Activated T-helper 1 cell treated with anti-CD3 and anti-CD28 coated beads, Interleukin-2, amount 50 U/mL, for 16 hours (primary cell): ENCODE measurements at places on chromosomes 7 and 10.

GRCh38 chr7:105151152-105151551 lies 137.1 kb downstream of the KMT2E start:
- DNase-seq = no peak

GRCh38 chr10:8063935-8064334 lies 9.4 kb downstream of the GATA3 start:
- DNase-seq = no peak

GRCh38 chr7:149872419-149873073 lies 1.2 kb upstream of the ATP6V0E2 start:
- DNase-seq = no peak

- no peak for DNase-seq
These were observed 105.3 kb downstream of the PTPN20 start for GRCh38 chr10:47016564-47016963.

GRCh38 chr7:85074016-85074415 lies 112.8 kb downstream of the SEMA3D start:
- DNase-seq = no peak

GRCh38 chr7:128022631-128023532 lies 8.4 kb downstream of the LRRC4 start:
- DNase-seq = no peak

GRCh38 chr7:2244404-2244995 lies 2.5 kb downstream of the NUDT1 start:
- no peak for DNase-seq

- DNase-seq = no peak
These were observed 166.6 kb downstream of the ARHGAP21 start for GRCh38 chr10:24556750-24557742.

- no peak for DNase-seq
These were observed 320.8 kb downstream of the PRPF18 start for GRCh38 chr10:13907570-13907969.

DNA sequence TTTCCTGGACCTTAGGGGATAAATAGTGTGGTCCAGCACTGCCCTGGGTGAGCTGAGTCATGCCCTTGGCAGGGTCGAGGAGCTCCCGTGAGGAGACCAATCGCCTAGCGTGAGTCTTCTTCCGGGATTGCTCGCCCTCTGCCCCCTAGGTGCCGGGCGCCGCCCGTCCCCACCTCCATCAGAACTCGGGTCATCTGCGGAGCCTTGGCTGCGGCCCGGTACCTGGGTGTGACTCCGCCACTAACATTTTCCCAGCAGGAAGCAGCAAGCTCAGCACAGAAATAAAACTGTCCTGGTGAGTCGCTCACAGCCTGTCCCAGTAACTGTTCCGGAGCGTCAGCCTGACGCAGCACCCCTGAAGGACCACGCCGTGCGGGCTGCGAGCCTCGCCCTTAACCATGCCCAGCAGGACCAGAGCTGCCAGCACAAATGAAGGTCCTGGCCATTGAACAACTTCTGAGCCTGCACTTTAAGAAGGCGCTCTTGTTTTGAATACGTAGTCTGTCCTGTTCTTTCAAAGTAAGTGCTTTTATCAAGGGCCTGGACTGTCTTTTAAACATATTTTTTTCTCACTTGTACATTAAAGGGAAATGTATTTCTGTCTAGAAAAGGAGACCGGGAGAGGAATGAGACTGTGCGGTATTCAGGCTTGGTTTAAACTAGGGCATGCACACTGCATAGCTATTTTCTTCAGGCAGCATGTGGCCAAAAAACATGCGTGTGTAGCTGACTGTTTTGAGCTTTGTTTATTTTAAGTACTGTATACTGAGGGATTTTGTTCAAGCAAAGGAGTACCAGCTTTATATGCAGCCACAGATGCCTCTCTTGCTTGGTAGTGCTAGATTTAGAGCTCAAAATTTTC lies 136.7 kb downstream of the HECW1 start:
- DNase-seq = no peak

- DNase-seq = no peak
These were observed at the start of gene SEMA3E for GRCh38 chr7:83648464-83649241. Gene SEMA3E, minus strand, starts transcription at chr7:83649139.

GRCh38 chr10:104711302-104711721 lies 70.2 kb downstream of the SORCS3 start:
- no peak for DNase-seq

DNA sequence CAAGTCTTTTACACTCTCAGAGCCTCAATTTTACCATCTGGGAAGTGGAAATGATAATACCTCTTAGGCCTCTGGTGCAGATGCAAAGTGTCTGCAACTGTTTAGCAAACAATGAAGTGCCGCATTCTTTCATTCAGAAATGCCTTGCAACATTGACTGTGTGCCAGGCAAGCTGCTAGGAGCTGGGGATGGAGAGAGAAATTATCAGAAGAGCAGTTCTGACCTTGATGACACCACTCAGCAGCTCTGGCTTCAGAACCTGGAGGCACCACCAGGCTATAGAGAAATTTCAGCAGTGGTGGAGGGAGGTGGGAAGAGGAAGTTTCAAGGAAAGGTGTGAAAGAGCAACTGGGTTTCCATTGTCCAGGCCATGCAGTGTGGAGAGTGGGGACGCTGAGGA lies 78.1 kb upstream of the HABP2 start:
- no peak for DNase-seq

GRCh38 chr10:43210556-43210955 lies 56.3 kb downstream of the RASGEF1A start:
- no peak for DNase-seq

GRCh38 chr7:17152721-17153120 lies 145.7 kb upstream of the AHR start:
- no peak for DNase-seq

GRCh38 chr10:34551295-34551694 lies 263.8 kb downstream of the PARD3 start:
- DNase-seq = no peak

DNA sequence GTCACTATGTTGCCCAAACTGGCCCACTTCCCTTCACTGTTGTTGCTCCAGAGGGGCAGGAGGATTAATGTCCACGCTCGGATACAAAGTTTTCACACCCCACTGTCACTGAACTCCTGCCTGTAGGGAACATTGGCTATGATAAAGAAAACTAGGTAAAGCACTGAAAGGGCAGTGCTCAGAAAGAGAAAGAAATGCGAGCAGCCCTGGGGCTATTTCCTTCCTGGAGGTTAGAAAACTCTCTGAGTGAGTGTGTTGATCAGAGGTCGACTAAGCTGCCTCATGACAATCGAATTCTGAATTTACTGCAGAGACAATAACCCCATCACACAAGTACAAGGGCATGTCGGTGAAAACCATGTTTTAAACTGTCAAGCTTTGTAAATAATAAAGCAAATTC lies 227.2 kb upstream of the PITRM1 start:
- no peak for DNase-seq

GRCh38 chr7:11858622-11859302 lies 26.8 kb upstream of the THSD7A start:
- DNase-seq = no peak
